ENCODE measurements at places on chromosomes 5 and 9.

- no peak for ATAC-seq
Measured at GRCh38 chr9:114141553-114142402, 13.6 kb upstream of the COL27A1 start.

DNA sequence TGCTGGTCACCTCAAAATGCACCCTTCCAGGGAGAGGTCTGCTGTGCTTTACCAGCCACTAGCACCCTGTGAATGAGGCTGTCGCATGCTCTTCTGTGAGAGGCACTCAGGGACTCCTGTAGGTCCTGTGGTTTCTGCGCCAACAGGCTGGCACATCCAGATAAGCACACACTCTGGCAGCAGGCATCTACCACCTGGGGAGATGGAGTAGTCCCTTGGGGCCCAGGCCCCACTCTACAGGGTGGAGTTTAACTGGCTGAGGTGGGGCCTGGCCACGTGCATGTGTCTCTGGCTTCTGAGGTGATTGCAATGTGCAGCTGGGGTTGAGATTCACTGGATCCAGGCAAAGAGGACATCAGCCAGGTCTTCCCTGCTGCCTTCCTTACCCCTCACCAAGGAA is 32.3 kb downstream of the TMEM174 start:
- ATAC-seq = no peak

- no peak for ATAC-seq
Measured at GRCh38 chr5:98292496-98292895, 481.0 kb upstream of the RGMB start.

DNA sequence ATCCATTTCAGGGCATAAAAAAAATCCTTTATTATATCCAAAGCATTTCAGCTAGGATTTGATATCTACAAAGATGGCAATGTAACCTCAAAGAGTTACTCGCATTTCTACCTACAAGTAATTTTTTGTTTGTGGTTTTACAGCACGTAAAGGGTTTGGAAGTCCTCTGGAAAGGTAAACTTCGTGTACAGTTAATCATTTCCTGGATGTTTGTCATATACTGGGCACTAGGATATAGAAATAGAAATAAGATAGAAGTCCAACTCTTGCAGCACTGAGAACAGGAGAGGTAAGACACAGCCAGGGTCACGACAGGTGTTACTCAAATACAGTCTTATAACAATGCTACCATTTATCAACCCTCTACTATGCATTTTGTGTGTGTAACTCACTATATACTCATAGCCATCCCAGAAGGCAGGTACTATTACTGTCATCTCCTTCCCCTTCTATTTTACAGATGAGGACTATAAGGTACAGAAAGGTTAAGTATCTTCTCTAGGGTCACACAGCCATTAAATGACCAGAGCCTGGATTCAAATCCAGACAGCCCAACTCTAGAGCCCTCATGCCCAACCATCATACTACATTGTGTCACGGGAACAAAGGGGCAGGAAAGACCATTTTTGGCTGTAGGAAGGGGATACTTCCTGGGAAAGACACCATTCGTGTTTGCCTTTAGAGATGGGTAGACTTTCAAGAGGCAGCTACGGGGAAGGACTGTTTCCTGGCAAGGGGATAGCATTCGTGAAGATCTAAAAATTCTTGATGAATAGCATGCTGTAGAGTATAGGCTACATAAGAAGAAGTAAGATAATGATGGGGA is 19.0 kb downstream of the NDUFA8 start:
- ATAC-seq = no peak

- ATAC-seq = no peak
Measured at GRCh38 chr5:139513852-139514485, 31.4 kb upstream of the STING1 start.

- ATAC-seq = peak; percentile 66
Measured at GRCh38 chr9:70177121-70177520, 81.7 kb upstream of the SMC5 start.

GRCh38 chr5:55923177-55923771 is 71.5 kb downstream of the IL6ST start:
- ATAC-seq = peak; percentile 35

DNA sequence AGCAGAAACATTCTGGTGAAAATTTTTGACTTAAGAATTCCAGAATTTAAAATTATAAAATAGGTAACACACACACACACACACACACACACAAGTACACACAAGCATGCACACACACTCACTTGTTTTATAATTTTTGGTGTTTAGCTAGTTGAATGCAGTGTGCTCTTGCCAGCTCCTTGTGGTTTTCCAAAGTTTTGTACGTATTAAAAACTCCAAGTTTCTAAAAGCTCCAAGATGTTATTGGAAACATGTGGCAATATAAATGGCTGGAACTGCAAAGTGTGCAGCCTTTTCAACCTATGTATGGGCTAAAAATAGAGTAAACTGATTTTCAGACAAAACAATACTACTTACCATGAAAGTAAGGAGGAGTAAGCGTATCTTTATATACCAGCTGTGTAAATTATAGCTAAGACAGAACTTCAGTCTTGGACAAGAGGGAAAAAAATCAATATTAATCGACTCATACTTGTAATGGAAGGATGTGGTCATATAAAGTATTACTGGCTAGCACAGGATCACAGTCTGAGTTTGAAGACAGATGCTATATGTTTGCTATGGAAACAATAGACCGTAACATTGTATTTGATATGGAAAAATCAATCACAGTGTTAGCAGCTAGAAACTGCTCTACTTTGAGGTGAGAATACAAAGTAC is 727.1 kb upstream of the GRAMD2B start:
- no peak for ATAC-seq
